H9 (cell line): ENCODE measurements at places on chromosomes 7 and 10. TPM values are rescaled to one million over a fixed set of nuclear protein-coding genes. Genes with fewer than 3 reads are reported as not detected.

DNA sequence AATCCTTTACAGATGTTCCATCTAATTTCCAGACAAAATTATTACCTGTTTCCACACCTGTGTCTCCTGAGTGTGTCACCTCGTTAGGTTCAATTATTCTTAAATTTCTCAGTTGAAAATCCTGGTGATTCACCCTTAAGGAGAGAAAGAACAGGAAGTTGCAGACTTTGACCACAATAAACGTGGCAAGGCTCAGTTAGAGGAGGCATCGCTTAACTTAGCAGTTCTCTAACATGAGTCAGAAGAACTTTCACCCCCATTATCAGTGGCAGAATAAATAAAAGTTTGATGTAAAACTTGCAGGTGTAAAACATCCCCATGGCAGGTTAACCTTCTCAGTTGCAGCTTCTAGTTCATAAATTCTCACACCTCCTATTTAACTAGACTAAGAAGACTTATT, 8.3 kb downstream of the XPNPEP1 start:
- DNase-seq, result peak; percentile 13

GRCh38 chr10:49001402-49001801, 61.8 kb upstream of the LRRC18 start:
- peak; percentile 76 for DNase-seq

DNA sequence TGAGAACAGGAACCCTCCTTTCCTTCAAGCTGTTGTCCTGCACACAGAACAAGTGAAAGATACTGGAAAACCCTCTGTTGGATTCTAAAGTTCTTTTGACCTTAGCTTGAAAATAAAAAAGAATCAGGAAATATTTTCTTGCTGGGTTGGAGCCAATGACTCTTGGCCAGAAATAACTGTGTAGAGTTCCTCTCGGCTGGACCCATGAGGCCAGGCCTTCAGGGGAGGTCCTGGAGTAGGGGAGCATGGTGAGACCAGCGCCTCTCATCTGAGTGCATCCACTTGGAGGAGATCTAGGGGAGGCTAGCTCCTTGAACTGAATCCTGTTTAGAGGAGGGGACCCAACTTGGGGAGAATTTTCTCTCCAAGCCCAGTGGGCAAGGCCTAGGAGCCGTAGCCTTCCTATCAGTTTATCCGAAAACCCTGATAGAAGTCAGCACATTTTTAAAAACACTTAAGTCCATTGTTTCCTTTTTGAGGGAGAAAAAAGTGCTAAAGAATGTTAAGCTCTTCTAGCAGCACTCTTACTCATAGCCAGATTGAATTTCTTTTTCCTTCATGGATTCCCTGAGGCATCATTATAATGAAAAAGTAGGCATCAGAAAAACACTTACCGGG, 635.7 kb upstream of the ANKRD30A start:
- DNase-seq, result no peak

FAM107B gene
- total RNA-seq, result 24.5 and 26.3 TPM in 2 replicates

DNA sequence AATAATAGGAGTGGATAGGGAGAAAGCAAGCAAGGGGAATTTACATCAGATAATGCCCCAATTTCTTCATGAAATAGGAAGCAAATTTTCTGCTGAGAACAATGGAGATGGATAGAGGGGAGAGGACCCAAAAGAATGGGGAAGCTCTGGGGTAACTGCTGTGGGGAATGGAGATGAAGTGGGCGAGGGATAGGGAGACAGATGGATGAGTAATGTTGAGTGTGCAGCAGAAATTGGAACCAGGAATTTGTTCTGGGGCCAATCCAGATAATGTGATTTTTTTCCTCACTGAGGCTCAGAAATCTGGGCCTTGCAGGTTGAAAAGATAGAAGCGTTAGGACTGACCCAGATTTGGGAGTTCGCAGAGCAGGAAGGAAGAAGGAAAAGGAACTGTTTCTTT, 24.5 kb upstream of the MRC1 start:
- no peak for DNase-seq

GRCh38 chr10:1127629-1128028, 71.4 kb downstream of the WDR37 start:
- DNase-seq, result no peak

MEPCE gene
- 68.0 and 69.0 TPM in 2 replicates for total RNA-seq

CLDN15 gene
- total RNA-seq, result 9.7 and 11.4 TPM in 2 replicates

GRCh38 chr7:129859183-129859582, 93.6 kb downstream of the UBE2H start:
- DNase-seq, result no peak

- DNase-seq, result no peak
Observed at GRCh38 chr10:66642217-66642616, 283.6 kb upstream of the LRRTM3 start.

GRCh38 chr10:12238821-12239220, 42.8 kb downstream of the CDC123 start:
- DNase-seq, result no peak

DNA sequence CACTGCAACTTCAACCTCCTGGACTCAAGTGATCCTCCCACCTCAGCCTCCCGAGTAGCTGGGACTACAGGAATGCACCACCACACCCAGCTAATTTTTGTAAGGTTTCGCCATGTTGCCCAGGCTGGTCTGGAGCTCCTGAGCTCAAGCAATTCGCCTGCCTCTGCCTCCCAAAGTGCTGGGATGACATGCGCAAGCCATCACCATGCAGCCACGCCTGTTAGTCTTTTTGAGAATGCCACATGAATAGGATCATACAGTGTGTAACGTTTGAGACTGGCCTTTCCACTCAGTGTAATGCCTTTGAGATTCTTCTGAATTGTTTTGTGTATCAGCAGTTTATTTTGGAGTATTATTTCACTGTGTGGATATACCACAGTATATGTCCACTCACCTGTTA, 75.7 kb upstream of the MSRB2 start:
- DNase-seq, result no peak

GRCh38 chr7:155198901-155199845, 98.5 kb upstream of the INSIG1 start:
- DNase-seq, result no peak

DNA sequence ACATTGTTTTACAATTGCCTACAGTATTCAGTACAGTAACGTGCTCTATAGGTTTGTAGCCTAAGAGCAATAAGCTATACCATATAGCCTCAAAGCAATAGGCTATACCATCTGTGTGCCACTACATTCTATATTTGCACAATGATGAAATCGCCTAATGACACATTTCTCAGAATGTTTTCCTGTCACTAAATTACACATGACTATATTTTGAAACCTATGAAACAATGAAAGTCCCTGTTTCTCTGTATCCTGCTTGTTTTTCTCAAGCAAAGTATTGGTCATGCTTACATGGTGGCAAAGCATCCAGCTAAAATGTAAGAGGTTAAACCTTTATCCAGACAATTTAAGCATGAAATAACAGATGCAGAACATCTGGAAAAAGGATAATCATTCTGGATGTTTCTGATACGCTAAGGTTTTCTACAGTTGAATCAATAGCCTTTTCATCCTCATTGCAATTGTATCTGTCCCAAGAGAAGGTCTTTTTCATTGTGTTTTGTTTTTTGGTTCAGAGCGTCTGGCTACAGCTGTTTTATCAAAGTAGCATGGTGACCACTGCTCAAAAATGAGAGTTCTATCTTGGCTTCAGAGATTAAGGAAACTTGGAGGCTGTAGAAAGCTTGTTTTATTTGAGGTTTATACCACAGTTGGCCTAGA, 81.7 kb downstream of the CSTF2T start:
- no peak for DNase-seq

GIMAP7 gene
- total RNA-seq, result not detected in 2 replicates

- DNase-seq, result no peak
Observed at GRCh38 chr10:105968666-105969065, 1195.8 kb downstream of the SORCS1 start.

DKK1 gene
- 0.64 and 1.1 TPM in 2 replicates for total RNA-seq

DNA sequence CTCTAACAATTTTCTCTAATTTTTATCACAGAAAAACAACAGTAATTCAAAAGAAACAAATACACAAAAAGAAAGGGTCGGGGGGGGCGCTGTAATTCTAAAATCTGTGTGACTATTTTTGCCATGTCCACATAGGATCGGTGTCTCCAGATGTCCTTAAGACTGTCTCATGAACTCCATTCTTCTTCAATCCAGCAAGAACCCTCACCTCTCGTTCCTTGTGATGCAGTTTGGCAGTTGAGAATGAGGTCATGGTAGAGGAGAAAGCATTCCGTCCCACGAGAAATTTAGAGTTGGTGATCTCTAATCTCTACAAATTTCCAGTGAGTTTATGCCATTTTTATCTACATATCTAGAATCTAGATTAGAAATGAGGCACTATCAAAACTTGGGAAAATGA, 394.7 kb downstream of the TFEC start:
- no peak for DNase-seq
